Mesenteric fat pad (tissue), 1 donor: ENCODE measurements at places on chromosomes 16 and 17. TPM values are rescaled to one million over a fixed set of nuclear protein-coding genes. Genes with fewer than 3 reads are reported as not detected.

DNA sequence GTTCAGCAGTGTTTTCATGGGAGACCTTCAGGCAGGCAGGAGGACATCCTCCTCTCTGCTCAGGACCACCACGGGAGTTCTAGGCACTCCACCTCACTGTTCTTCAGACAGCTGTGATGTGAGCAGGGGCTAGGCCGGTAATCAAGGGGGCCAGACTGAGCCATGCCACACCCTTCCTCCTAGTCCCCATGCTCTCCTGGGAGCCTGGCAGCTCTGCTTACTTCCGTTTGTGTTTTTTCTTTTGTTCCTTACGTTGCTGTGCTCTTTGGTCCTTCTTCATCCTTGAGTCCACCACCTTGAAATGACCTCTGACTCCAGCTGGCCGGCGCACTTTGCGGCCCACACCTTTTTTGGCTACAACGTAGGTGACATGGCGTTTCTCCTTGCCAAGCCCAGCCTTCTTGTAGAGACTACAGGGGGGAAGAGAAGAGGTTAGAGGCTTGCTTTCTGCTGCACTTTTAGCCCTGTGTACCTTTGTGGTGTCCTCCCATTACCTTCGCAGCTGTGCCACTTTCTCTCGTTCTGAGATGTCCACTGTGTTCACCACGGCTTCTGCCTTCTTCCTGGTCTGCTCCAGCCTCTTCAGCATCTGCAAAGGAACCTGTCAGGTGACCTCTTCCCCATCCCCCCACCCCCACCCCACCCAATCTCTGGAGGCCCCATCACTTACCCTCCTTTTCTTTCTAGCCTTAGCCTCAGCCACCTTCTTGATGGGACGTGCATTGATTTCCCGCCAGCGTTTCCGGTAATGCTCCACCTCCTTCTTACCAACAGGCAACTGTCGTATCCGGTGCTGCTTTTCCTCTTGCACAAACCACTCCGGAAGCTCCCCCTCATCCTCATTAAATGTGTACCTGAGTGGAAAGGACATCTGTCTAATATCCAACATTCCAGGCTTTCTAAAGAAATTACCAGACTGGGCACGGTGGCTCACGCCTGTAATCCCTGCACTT is 7.4 kb upstream of the PSMC5 start:
- no peak for DNase-seq

GRCh38 chr17:57862694-57863667 is 13.1 kb upstream of the MRPS23 start:
- no peak for DNase-seq

Gene RRN3
- 44.9 TPM for total RNA-seq

DNA sequence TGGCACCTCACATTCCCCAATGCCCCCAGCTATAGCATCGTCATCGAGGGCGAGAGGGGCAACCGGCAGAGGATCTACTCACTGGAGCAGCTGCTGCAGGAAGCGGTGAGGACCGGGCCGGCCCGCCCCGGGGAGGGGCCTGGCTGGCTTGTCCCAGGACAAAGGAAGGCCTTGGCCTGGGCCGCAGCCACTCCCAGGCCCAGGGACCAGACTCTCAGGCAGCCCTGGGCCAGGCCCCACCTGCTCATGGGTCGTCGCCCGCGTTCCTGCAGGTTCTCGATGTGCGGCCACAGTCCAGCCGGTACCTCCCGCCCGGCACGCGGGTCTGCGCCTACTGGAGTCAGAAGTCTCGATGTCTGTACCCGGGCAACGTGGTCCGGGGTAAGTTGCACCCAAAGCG is 53.4 kb downstream of the ACTG1 start:
- no peak for DNase-seq

DNA sequence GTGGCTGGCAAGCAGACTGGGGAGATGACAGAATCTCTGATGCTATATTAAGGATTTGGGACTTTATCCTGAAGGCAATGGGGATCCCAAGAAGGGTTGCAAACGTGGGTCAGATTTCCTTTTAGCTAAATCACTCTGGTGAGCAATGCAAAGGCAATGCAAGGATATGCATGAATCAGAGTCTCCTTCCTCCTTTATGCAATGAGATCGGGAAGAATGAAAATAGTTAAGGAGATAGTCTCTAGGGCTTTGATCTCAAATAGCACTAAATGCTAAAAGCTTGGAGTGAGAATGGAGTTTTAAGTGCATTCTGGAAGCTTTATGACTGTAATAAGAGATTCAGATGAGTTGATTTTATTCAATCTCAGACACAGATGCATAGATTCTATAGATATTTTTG is 27.2 kb upstream of the SHISA9 start:
- no peak for DNase-seq
